ENCODE measurements at places on chromosomes 7 and 10.

DNA sequence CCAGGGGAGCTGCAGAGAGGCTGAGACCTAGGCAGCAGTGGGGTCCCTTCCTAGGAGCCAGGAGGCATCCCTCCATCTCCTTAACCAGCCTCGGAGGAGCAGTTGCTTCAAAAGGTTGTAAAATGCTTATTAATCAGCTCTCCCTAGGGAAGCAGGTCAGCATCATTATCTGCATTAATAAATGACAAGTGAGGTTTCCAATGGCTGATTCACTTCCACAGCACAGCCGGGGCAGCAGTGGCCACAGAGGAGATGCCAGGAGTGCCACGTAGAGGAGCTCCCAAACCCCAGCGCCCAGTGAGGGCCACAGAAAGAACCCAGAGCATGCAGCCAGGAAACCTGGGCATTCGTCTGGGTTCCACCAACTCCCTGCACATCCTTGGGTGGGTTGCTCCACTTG lies 8.2 kb upstream of the NPFFR1 start:
- H3K4me3 ChIP-seq = no peak overlapping the region
- DNase-seq = no peak

DNA sequence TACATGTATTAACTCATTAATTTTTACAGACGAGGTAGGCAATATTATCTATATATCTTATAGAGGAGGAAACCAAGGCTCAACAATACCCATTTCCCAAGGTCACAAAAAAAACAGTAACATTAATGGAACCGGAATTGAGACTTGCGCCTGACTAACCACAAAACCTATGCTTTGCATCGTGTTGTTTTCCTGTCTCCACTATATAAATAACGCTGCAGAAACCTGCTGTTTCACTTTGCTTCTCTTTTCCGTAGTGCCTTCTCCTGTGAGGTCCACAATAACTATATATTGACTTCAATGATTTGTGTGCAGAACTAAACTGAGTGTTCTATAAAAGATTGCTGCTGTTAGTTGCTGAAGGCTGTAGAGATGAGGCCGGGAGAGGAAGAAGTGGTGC lies 97.7 kb upstream of the RPA3 start:
- DNase-seq = no peak
- peak overlapping the region; percentile 61 for H3K4me3 ChIP-seq
- H3K27me3 ChIP-seq = no peaks in the 10 kb centered on the region
- peaks cover 32% of the 10 kb centered on the region for H3K4me1 ChIP-seq
- peak overlapping the region; percentile 69 for H3K27ac ChIP-seq

GRCh38 chr7:138917771-138918170 lies 63.4 kb downstream of the KIAA1549 start:
- H3K27ac ChIP-seq = no peak overlapping the region
- no peak overlapping the region for H3K4me3 ChIP-seq
- no peaks in the 10 kb centered on the region for H3K36me3 ChIP-seq
- no peak for DNase-seq

- H3K4me3 ChIP-seq = no peak overlapping the region
- no peaks in the 10 kb centered on the region for H3K36me3 ChIP-seq
- peaks cover 8% of the 10 kb centered on the region for H3K4me1 ChIP-seq
- H3K27me3 ChIP-seq = peaks cover 2% of the 10 kb centered on the region
- no peak overlapping the region for H3K27ac ChIP-seq
- no peak for DNase-seq
These were observed 130.6 kb downstream of the TAX1BP1 start for GRCh38 chr7:27870595-27870994.

- no peaks in the 10 kb centered on the region for H3K4me1 ChIP-seq
- H3K27ac ChIP-seq = no peak overlapping the region
- no peaks in the 10 kb centered on the region for H3K36me3 ChIP-seq
These were observed 181.6 kb upstream of the MGMT start for GRCh38 chr10:129285459-129285858.

- H3K4me3 ChIP-seq = no peak overlapping the region
- peaks cover 23% of the 10 kb centered on the region for H3K4me1 ChIP-seq
- H3K36me3 ChIP-seq = peaks cover 16% of the 10 kb centered on the region
- H3K27me3 ChIP-seq = no peaks in the 10 kb centered on the region
- H3K27ac ChIP-seq = no peak overlapping the region
These were observed 7.9 kb downstream of the CEP41 start for GRCh38 chr7:130432886-130433285.

GRCh38 chr7:90211391-90212148 lies at the start of gene STEAP2:
STEAP2 (plus strand) TSS chr7:90211740; CDS start chr7:90225083, 13,343 bp downstream.
- H3K27ac ChIP-seq = no peak within 1 kb of the TSS
- DNase-seq = peak; percentile 51
- H3K4me3 ChIP-seq = peak within 1 kb of the TSS; percentile 48
- H3K4me1 ChIP-seq = peaks cover 2% of the 10 kb centered on the region

DNA sequence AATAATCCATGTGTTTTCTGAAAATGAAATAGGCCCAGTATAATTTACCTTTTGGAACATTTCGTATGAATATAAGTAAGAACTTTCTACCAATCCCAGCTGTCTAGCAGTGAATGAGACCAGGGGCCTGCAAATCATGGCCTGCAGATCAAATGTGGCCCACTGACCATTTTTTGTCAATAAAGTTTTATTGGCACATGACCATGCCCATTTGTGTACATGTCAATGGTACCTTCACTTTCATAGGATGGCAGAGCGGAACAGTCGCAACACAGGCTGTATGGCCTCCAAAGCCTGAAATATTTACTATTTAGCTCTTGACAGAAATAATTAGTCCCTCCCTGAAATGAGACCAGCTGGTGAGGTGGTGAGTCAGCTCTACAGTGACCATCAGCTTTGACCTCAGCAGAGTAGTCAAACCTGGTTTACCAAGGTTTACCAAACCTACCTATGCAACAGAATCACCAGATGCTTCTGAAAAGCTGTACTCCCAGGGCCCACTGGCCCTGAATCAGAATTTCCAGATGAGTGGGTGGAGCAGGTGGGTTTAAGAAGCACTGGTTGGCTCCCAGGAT lies 13.8 kb upstream of the C10orf90 start:
- no peaks in the 10 kb centered on the region for H3K36me3 ChIP-seq
- H3K4me3 ChIP-seq = no peak overlapping the region
- DNase-seq = no peak

- peaks cover 19% of the 10 kb centered on the region for H3K27me3 ChIP-seq
- DNase-seq = no peak
- no peak overlapping the region for H3K27ac ChIP-seq
- H3K4me1 ChIP-seq = peaks cover 3% of the 10 kb centered on the region
- no peaks in the 10 kb centered on the region for H3K36me3 ChIP-seq
- H3K4me3 ChIP-seq = no peak overlapping the region
These were observed 37.3 kb upstream of the EXOC6 start for GRCh38 chr10:92810934-92811532.

DNA sequence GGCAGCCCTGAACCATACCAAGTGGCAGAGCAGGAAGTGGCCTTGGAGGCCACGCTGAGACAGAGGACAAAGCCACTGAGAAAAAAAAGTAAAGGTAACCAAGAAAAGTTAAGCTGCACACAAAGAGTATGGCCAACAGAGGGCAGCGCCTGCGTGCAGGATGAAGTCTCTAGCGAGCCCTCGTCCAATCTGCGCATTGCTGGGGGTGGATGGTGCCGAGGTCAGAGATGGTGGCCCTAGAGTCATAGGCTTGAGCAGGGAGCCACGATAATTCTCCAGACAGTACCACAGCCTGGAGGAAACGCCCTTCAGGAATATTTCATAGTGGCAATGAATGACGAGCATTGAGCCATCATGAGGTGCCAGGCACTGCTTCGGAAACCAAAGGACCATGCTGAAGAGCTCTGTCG lies 9.7 kb downstream of the ATP6V0E2 start:
- peak overlapping the region; percentile 62 for H3K27ac ChIP-seq
- peaks cover 21% of the 10 kb centered on the region for H3K36me3 ChIP-seq
- peak; percentile 70 for DNase-seq
- H3K27me3 ChIP-seq = no peaks in the 10 kb centered on the region
- no peak overlapping the region for H3K4me3 ChIP-seq

- H3K27me3 ChIP-seq = peaks cover 5% of the 10 kb centered on the region
- peak overlapping the region; percentile 96 for H3K27ac ChIP-seq
- DNase-seq = no peak
- H3K4me1 ChIP-seq = peaks cover 33% of the 10 kb centered on the region
- peaks cover 5% of the 10 kb centered on the region for H3K36me3 ChIP-seq
These were observed 482 bp upstream of the ERCC6 start for GRCh38 chr10:49539320-49539885.

- no peaks in the 10 kb centered on the region for H3K36me3 ChIP-seq
- no peak for DNase-seq
- no peaks in the 10 kb centered on the region for H3K4me1 ChIP-seq
These were observed 82.0 kb upstream of the PDZD8 start for GRCh38 chr10:117457071-117457810.

DNA sequence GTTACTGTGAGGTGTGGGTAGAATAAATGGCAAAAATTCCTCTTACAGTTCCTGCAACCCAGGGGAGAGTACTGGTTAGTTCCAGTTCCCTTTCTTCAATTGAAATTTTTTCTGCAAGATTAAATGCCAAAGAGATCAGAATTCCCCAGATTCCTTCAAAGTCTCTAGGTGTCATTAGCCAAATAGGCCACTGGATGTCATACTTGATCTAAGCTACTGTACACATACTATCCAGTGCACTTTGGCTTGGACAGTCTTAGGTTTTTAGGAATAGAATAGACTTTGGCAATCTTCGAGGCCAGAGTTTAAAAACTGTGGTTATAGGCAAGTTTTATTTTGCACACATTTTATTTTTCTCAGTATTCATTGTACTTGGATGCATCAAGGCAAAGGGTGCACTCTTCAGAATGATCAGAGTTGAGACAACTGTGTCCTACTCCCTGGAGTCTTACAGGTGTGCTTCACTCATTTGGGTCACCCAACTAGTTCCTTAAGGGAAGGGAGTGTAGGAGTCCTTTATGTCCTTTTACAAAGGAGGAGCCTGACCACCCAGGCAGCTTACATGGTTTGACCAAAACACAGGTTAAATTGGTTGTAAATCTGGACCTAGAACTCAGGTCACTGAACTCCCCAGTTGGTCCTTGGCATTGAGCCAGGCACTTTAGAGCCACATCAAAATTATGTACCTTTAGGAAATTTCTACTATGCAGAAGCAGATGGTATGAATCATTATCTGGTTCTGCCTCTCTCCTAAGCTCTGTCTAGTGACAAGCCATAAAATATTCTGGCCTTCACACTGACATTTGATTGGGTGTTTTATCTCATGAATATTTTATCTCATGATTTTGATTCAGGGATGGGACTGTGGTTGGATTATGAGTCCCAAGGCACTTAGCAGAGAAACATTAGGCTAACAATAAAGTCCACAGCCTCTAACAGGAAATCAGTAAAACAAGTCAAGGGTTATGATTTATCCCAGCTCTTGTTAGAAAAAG lies 49.5 kb downstream of the ASAH2B start:
- no peaks in the 10 kb centered on the region for H3K36me3 ChIP-seq
- no peak overlapping the region for H3K4me3 ChIP-seq
- H3K4me1 ChIP-seq = no peaks in the 10 kb centered on the region
- no peak for DNase-seq
- H3K27me3 ChIP-seq = no peaks in the 10 kb centered on the region

GRCh38 chr7:33547880-33548279 lies 357.5 kb upstream of the BMPER start:
- no peak overlapping the region for H3K27ac ChIP-seq
- H3K4me1 ChIP-seq = no peaks in the 10 kb centered on the region
- H3K4me3 ChIP-seq = no peak overlapping the region

DNA sequence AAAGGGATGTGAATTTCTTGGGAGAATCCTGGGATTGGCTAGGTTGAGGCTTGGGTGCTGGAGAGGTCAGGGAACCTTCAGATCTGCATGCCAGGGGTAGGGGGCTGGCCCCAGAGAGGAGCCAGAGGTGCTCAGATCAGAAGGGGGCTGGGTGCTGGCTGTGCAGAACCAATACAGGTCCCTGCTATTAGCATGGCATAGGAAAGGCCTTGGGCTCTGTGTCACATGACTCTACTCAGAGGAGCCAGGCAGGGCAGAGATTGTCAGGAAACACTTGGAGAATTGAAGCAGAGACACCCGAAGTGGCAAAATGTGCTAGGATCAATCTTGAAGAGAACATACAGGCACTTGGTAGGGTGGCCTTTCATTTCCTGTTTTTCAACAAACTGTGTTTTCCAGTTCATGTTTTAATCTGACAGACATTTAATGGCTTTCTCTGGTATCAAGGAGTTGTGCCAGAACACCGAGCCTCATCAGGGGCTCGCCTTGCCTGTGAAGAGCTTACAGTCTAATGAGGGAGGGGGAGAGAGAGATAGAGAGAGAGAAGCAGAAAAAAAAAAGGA lies 498.9 kb downstream of the RPS24 start:
- H3K4me1 ChIP-seq = peaks cover 1% of the 10 kb centered on the region
- H3K27me3 ChIP-seq = peaks cover 4% of the 10 kb centered on the region
- no peak for DNase-seq
- H3K4me3 ChIP-seq = no peak overlapping the region

DNA sequence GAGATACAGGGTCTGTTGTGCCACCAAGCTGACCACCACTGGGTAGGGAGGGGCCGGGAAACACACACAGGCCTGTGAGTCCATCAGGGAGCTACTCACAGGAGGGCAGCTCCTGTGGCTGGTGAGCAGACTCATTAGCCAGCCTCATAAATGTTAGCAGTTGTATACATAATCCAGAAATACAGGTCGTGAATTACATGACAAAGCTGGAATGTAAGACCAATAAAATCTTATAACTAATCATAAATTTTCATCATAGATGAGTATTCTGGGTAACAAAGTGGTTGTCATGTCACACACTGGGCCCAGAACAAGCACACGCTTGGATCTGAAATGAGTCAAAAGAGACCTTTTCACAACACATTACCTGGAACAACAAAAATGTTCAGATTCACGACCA lies 642.6 kb upstream of the AUTS2 start:
- H3K4me3 ChIP-seq = no peak overlapping the region
- no peak for DNase-seq
- no peak overlapping the region for H3K27ac ChIP-seq
- no peaks in the 10 kb centered on the region for H3K36me3 ChIP-seq

DNA sequence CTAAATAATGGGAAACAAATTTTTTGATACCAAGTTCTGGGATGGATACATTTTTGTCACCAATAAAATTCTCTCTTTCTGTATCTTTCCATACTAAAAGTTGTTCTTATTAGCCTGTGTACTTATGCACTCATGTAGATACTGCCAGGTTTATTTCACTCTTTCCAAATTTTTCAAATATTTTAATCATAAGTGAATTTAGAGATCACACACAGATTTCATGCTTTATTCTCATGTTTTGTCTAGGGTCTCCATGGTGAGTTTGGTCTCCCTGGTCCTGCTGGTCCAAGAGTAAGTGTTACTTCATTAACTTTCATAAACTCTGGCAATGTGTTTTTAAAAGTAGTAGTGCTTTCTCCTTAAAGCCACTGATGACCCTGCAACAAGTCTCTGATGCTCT lies 20.3 kb downstream of the COL1A2 start:
- H3K27me3 ChIP-seq = peaks cover 7% of the 10 kb centered on the region
- no peak for DNase-seq
- no peak overlapping the region for H3K27ac ChIP-seq

DNA sequence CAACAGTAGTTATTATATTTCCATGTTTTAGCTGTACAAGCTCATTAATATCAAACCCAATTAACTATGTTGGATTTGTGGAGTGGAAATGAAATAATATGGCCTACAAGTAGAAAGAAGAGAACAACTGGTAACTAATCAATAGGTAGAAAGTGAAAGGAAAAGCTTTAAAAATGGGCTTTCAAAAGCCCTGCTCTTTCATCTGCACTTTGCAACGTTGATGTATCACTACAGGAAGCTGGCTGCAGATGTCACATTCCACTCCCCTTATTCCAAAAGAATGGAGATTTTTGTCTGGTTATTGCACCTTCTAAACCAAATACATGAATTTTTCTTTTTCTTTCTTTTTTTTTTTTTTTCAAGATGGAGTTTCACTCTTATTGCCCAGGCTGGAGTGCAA lies 11.7 kb upstream of the MKI67 start:
- peaks cover 11% of the 10 kb centered on the region for H3K27me3 ChIP-seq
- DNase-seq = no peak
- H3K36me3 ChIP-seq = peaks cover 2% of the 10 kb centered on the region
- no peak overlapping the region for H3K4me3 ChIP-seq
- H3K27ac ChIP-seq = no peak overlapping the region

Data from activated naive CD8-positive, alpha-beta T cell treated with anti-CD3 and anti-CD28 coated beads, Interleukin-2, amount 10 ng/mL, durations not matched to agents 7 days and 5 days (primary cell).